ENCODE measurements at places on chromosomes 5 and 9. TPM values are rescaled to one million over a fixed set of nuclear protein-coding genes. Genes with fewer than 3 reads are reported as not detected.

CER1 gene
- total RNA-seq: not detected

ANAPC2 gene
- 30.9 TPM for total RNA-seq

GFM2 gene
- total RNA-seq: 22.0 TPM

SNCAIP gene
- total RNA-seq: not detected

MLANA gene
- total RNA-seq: not detected

PLCXD3 gene
- total RNA-seq: 0.21 TPM

DCTN3 gene
- total RNA-seq: 103 TPM

INSL6 gene
- not detected for total RNA-seq
